Hematopoietic multipotent progenitor cell (in vitro differentiated cells): ENCODE measurements at places on chromosomes 16 and 17.

DNA sequence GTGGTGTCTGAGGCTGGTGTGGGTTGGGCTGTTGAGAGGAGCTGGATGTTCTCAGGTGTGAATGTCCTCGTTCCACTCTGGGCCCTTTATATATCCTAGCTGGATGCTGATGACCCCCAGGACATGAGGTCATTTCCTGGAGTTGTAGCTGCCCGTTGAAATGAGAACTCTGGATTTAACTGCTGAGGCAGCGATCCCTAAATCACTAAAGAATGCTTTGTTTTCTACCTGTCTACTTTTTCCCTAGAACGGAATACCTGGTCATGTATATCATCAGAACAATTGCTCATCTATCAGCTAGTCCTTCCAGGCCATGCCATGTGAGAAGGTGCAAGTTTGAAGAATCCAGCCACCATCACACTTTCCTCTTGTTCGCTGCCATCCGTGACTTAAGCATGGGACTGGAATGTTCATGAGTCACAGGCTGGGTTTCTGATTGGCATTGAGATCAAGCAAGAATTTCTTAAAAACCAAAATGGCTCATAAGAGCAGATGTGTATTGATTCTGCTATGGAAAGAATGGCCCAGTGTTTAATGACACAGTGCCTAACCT lies at the start of gene KRTAP2-3:
KRTAP2-3 (minus strand) TSS at position 63 of the 553 bp plus-strand sequence. CDS start 64 bp downstream, outside the sequence.
- DNase-seq: no peak

- peak; percentile 36 for DNase-seq
These were observed 7.1 kb upstream of the TMC5 start for GRCh38 chr16:19410435-19411171.

- DNase-seq: peak; percentile 14
These were observed 4.7 kb downstream of the ITGAE start for GRCh38 chr17:3796110-3796821.

- no peak for DNase-seq
These were observed 8.8 kb downstream of the CTRB2 start for GRCh38 chr16:75198135-75198600.

GRCh38 chr16:69100071-69100691 lies 5.3 kb upstream of the HAS3 start:
- DNase-seq: no peak

GRCh38 chr17:79797492-79798298 lies 818 bp upstream of the CBX8 start:
- no peak for DNase-seq

DNA sequence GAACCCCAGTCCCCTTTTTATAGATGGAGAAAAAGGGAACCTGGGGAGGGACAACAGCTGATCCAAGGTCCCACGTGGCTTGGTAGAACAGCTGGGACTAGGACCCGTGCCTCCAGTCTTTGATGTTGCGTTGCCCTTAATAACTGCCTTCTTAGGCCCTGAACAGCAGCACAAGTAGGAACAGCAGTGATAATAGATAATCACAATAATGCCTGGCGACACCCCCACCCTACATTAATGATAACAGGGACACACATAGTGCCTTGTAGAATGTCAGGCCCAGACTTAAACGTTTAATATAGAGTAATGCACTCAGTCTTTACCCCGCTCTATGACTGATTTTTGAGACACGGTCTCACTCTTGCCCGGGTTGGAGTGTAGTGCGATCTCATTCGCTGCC lies 96.4 kb downstream of the ABCC6 start:
- DNase-seq: no peak

DNA sequence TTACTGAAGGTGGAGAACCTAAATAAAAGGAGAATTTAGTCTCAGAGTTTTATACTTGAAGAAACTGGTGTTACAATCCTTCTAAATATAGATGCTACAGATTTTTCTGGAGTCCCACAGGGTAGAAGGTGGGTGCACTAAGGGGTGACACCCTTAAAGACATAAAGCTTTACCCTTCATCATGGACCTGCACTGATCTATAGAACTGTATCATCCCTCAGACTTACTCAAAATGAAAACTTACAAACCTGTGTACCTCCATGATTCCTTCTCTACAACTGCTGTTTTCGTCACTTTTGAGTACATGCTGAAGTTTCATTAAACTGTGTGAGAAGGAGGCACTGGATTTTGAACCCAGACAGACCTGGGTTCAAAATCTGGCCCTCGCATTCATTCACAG lies 169.5 kb upstream of the NOG start:
- DNase-seq: no peak

- DNase-seq: no peak
These were observed 20.3 kb downstream of the XPO6 start for GRCh38 chr16:28191364-28191960.

DNA sequence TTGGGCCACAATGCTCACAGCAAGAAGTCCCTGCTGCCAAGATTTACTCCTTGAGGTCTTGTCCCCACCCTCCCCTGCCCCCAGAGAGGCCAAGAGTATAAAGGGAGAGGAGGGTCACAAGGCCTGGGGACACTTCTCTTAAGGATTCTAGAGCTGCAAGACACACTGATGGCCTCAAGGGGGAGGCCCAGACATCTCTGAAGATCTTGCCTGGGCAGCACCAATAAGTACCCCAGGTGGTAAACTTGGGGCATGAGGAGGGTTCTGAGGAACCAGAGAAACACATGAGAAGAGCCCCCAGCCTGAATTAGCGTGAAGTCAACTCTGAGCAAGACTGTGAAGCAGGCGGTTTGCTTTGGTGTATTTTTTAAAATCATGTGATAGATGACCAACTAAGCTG lies 26.8 kb upstream of the MTMR4 start:
- DNase-seq: no peak
